ENCODE measurements at places on chromosomes 4 and X.

DNA sequence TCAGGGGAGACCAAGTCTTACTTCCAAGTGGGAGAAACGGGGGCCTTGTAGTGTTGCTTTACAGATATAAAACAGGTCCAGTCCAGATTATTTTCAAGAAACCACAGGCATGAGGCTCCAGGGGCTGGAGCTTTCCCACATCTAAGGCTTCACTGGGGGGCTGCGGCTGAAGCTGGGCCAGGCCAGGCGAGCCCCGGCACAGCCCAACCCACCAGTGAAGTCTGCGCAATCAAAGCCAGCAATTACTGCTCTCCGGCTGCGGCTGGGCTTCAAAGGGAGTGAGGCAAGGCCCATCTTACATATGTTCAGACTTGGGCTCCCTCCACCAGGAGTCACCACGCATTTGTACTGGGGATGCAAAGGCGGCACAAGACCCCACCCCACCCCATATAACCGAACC is 61.7 kb downstream of the HADH start:
- no peak for DNase-seq

DNA sequence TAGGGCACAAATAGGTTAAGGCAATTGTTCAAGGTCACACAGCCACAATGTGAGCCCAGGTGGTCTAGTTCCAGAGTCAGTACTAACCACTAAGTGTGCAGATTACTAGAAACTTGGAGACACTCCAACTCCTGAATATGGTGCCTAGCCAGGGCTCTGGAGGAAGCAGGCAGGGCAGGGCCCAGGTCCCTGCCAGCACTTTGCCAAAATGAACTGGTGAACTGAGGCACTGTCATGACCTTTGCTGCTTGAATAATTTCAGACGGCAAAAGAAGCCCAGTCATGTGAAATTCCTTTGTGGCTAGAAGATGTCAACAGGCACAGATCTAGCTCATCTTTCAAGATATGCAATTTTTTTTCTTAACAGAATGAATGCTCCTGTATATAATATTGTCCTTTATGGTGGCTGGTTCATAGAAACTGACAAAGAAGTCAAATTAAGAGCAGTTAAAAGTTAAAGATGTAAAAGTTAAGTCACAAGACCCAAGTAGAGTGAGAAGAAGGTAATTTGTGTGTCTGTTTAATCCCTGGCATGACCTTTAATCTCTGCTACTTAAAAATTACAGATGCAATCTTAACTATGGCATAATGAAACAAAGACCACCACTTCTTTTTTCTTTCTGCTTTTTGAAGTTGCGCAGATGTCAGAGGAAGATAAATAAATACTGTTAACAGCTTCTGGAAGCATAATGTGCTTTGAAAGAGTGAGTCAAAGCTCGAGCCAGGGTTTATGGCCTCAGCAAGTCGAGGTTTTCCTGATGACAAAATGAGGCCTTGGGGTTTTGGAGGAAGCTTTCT is 54.1 kb downstream of the SHROOM3 start:
- no peak for DNase-seq

- no peak for DNase-seq
Observed at GRCh38 chr4:152510349-152511147, 25.3 kb downstream of the FBXW7 start.

DNA sequence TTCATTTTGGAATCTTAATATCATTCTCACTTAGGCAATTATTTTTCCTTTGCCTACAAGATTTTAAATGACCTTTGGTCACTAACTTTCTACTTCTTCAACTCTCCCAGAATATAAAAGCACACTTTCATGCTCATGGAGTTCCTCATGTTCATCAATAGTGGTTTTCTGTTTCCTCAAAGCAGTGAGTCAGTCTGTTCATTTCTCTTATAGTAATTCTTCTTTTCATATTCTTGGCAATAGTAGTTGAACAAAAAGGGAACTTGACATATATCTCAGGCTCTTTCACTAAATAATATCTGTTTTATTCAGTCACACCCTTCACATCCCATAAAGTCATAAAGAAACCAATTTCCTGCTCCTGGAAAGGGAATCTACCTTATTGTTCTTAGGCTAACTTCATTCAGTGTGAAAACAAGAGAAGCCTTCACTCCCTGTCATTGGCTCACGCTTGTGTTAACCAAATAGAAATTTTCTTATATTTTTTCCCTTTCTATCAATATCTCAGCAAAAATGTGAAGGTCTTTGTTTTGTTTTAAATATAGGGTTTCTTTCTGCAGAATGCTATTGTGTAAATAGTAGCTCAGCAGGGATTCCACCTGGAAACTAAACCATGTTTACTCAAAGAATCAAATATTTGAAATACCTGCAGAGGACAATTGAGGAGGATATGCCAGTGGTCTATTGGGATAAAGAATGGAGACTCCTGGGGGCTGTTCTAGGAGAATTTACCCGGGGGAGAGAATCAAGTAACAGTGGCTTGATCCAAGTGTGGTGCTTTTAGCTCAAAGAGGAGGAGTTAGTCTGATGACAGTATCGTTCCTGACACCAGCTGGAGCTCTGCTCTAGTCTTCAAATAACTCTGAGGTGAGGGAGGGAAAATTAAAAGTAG is 13.4 kb upstream of the TNIP3 start:
- no peak for DNase-seq

Measured in amygdala (tissue), 56 donors.